ENCODE measurements at places on chromosomes 1 and 21.

- DNase-seq, result no peak
Observed at GRCh38 chr1:200311256-200311655, 98.6 kb downstream of the ZNF281 start.

GRCh38 chr1:195894411-195894810 is 713.8 kb downstream of the KCNT2 start:
- DNase-seq, result no peak

GRCh38 chr1:210582205-210582970 is 253.7 kb downstream of the HHAT start:
- no peak for DNase-seq

- DNase-seq, result no peak
Observed at GRCh38 chr1:6801199-6801598, 15.9 kb downstream of the CAMTA1 start.

DNA sequence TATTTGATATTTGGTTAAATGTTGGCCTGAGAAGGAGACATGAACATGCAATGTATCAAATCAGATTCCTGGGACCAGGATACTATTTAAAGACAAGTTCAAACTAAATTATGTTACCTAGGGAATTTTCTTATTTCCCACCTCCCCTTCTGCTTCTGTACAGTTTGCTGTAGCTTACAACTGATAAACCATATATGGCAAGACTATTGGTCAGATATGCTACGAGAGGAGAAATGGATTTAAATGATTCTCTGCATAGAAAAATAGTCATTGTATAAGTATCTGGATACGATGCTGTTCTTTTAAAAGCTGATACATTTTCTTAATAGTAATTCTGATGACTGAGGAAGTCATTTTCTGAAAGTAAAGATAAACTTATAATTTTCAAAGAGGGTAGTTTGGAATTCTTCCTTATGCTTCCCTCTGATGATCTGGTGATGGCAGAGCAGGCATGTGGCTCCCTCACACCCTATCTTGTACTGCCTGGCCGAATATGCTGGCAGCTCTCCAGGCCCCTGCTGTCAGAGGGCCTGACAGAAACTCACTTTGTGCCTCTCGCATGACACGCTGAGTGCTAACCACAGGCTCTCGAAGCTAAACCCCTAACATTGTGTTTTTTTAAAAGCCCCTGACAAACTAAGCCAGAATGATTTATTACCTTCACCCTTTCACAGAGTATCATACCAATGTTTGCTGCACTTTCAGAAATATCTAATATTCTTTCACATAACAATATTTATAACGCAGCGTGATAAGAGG is 19.4 kb downstream of the RRP15 start:
- no peak for DNase-seq

- no peak for DNase-seq
Observed at GRCh38 chr1:53593758-53594380, 134.7 kb downstream of the DMRTB1 start.

GRCh38 chr1:225766967-225767633 is 10.5 kb upstream of the SRP9 start:
- DNase-seq, result no peak

GRCh38 chr1:233256191-233256590 is 39.3 kb downstream of the PCNX2 start:
- DNase-seq, result no peak

- DNase-seq, result peak; percentile 42
Observed at GRCh38 chr1:12143631-12144155, 23.1 kb upstream of the TNFRSF1B start.

DNA sequence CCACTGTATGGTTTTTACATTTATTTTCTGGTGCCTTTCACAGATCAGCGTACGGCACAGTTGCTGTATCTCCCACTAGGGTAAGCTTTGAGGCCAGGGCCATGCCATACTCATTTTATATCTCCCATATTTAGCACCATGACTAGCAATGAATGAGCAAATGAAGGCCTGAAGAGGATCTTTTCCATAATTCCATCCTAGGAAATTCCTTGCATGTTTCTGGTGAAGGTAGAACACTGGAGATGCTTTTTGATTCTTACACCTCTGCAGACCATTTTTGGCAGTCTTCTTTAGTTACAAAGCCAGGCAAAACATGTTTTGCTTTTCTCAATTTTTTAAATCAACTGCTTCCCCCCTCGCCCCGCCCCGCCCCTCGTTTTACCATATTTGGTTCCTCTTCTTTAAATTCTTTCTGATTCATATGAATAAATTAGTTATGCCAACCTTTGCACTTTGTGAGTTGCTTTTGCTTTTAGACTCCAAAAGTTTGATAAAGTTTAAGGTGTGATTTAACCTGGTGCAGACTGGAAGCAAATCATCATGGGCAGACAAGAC is 78.9 kb upstream of the AK4 start:
- DNase-seq, result peak; percentile 36

GRCh38 chr1:2804628-2805351 is 3.3 kb upstream of the TTC34 start:
- no peak for DNase-seq

- no peak for DNase-seq
Observed at GRCh38 chr1:65174585-65174984, 26.6 kb downstream of the AK4 start.

GRCh38 chr1:44740179-44740617 is 561 bp downstream of the KIF2C start:
- no peak for DNase-seq

DNA sequence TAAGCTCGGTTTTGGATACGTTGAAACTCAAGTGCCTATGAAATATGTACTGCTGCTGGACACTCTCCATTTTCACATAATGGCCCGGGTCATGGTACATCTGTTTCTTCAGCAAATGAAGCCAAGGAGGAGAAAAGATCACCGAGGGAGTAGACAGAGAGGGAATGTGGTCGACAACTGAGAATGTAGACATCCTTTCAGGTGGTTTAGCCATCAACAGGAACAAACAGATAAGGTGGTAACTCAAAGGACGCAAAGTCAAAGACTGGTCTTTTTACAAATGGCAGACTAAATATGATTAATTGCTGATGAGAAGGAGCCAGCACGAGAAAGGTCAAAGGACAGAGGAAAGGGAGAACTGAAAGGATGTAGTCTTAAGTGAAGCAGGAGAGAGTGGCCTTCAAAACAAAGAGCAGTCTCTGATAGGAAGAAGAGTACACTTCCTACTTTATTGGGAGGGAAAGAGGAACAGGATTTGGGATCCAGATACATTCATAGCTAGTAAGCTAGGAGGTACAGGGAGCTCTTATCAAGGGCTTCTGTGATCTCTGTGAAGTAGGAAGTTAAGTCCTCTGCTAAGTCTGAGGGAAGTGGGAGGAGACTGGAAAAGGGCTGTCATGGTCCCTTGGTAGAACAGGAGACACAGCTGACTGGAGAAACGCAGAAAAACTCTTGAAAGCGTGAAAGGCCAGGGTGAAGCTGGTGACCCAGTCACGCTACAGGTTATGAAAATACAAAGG is 28.3 kb downstream of the NUP133 start:
- DNase-seq, result no peak

Measured in activated CD4-positive, alpha-beta memory T cell treated with anti-CD3 and anti-CD28 coated beads, Interleukin-2, amount 10 ng/mL, durations not matched to agents 7 days and 5 days (primary cell).